Central memory CD8-positive, alpha-beta T cell (primary cell): ENCODE measurements at places on chromosomes 7 and 10.

DNA sequence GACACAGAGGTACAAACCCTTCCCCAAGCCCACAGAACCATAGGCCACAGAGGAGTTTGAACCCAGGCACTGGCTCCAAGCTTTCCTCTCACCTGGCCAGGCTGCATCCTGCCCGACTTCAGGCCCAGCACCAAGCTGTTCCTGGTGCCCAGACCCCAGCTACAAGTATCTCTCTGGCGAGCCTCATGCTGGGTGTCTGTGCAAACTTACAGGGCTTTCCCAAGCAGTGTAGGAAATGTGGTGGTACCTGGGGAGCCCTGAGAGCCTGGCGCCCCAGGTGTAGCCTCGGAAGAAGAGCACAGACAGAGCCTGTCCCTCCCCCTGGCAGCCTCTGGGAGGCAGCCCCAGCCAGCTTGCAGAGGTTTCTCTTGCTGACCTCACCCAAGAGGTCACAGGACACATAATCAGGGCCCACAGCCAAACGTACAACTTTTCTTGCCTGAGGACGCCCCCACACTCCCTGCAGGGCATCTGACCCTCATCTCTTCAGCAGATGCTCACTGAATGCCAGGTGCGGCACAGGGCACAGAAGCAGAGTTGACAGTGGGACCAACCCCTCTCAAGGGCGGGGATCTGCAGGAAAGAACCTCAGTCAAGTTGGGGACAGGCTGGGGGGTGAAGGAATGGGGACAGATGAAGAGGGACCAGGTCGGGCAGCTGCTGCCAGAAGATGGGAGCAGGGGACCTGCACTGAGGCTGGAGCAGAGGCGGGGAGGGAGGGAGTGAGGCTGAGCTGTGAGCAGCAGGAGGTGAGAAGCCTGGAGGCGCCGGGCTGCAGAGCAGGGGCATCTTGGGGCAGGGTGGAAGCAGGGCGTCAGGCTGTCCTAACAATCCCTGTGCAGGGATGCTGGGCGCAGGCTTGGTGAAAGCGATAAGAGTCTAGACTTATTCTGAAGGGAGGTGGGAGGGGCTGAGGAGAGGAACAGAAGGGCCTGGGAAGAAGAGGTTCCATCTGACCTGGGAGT, 16.3 kb upstream of the MYL7 start:
- no peak for DNase-seq

DNA sequence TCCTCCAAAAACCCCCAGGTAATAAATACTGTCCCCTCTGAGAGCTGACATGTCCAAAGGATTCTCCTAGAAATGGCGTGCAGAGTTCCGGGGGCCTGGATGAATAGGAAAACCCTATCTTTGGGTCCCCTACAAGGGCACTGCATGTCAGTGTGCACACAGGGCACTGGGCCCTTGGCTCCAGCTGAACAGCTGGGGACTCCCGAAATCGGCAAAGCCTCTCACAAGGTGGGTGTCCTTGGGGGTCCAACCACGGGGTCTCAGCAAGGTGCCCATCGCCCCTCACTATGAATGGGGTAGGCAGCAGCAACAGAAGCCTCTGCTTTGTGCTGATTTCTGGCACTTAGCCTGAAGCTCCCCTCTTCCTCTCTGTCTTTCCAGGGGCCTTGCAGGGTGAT, 46.1 kb downstream of the SLIT1 start:
- DNase-seq = no peak

- DNase-seq = no peak
Measured at GRCh38 chr7:22013711-22014110, 68.0 kb upstream of the CDCA7L start.

- DNase-seq = no peak
Measured at GRCh38 chr7:78765943-78766729, 687.3 kb downstream of the MAGI2 start.

DNA sequence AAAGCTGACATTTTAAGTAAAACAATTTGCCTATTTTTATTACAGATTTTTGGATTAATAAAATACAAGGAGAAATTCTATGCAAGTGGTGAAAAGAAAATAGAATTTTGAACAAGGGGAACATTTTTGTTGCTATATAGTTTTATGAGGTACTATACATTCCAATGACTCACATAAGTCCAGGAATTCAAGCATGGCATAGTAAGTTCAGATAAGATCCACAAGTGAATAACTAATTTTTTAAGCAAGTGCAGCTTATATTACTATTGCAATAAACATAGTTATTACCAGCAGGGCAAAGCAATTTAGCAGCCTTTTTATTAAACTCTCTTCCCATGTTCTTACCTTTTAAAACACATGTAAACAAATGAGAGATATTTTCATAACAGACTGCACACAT, 1123.5 kb upstream of the LRRN3 start:
- no peak for DNase-seq

GRCh38 chr10:87739703-87740102, 78.3 kb downstream of the ATAD1 start:
- no peak for DNase-seq

GRCh38 chr10:59283456-59284091, 78.8 kb downstream of the FAM13C start:
- DNase-seq = no peak

GRCh38 chr10:105185161-105185560, 544.1 kb downstream of the SORCS3 start:
- DNase-seq = no peak
